ENCODE measurements at places on chromosomes 1 and 21.

DNA sequence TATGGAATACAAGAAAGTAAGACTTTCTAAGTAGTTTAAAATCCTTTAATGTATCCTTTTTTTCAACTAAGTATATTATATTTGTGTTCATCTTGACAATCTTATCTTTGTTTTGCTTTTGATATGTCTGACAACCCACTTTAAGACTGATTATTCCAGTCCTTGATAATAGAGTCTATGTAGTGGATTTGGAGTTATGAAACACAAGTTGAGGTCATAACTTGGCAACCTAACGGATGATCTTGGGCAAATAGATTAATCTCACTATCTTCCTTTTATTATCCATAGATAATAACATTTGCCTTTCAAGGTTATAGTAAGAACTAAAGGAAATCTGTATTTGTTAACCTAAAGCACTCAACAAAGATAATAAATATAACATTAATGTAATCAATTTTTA, 4.8 kb upstream of the GBP2 start:
- no peak for DNase-seq

DNA sequence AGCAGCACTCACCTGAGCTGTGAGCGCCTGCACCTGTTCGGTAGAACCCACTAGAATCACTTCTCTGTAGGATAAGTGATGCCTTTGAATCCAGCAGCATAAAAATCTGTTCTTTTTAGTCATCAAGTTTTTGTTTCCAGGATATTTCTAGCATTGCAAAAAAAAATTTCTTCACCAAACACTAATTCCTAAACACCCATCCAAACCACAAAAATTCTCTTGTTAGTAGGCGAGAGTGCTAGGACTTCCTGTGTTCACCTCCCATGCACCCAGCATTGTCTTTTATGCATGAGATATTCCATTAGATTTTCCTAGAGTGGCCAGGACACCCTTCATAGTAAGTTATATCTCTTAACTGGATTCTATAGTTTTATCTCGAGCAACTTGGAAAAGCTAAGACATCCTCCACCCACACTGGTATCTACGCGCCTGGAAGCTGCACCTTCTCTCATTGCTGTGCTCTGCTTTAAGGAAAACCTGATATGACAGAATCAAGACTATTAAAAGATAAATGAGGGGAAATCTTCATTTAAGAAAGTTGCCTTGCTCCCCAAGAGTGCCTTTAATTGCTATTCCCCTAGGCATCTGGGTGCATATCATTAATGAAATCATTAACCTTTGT, 12.3 kb downstream of the SERTAD4 start:
- DNase-seq = no peak

GRCh38 chr21:42027822-42028765, 17.9 kb upstream of the ZBTB21 start:
- no peak for DNase-seq

DNA sequence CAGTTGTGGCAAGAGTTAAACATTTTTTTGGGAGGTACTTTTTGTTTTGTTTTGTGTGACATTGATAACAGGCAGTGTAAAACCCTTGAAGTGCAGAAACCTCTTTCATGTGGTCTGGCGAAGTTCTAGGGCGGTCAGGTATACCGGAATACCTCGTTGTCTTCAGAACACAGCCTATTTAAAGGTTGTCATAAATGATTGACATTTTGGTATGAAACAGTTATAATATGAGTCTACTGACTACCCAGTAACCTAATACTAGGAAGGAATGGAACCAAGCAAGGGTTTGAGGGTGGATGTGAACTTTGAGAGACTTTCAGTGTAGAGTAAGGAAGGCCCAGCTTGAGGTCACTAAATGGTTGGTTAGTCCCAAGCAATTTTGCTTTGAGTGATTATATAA, 40.5 kb downstream of the PATJ start:
- peak; percentile 64 for DNase-seq

DNA sequence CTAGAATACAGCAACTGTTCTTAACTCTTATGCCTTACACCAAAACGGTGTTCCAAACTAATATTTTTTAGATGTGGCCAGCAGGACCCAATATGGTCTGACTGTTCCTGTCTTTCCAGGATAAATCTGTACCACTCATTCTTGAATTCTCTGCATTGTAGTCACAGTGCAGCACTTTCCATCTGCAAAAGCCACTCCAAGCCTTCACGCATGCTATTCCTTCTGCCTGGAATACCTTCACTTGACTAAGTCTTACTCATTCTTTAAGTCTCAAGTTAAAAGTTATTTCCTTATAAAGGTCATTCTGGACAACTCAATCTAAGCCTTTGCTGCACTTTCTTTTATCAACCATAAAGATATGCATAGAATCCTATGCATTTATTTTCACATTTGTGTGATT, 1194.5 kb downstream of the PLA2G4A start:
- no peak for DNase-seq

- DNase-seq = peak; percentile 83
These were observed 3.5 kb upstream of the PEAR1 start for GRCh38 chr1:156889802-156890580.

- no peak for DNase-seq
These were observed 23.9 kb downstream of the RNF2 start for GRCh38 chr1:185069202-185069772.

- peak; percentile 9 for DNase-seq
These were observed 62.8 kb upstream of the COL11A1 start for GRCh38 chr1:103171041-103171590.
